HuH-7 (cell line): ENCODE measurements at places on chromosomes 7 and 10.

- DNase-seq, result no peak
Observed at GRCh38 chr10:119655566-119656001, 4.4 kb downstream of the BAG3 start.

DNA sequence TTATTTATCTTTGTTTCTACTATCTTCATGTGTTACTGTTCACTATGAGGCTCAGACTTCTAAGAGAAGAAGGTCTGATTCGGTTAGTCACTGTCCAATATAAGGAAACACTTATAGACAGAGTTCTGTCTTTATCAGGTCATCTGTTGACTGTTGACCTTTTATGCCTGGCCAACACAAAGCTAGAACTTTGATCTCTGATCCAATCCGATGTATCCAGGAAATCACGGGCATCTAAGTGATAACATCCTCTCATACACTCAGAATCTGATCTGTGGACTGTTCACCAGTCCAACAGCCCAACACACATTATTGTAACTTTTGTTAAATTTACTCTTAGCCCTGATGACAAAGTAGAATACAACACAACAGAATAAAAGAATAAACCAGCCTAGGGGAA, 114.6 kb downstream of the SRI start:
- DNase-seq, result no peak

DNA sequence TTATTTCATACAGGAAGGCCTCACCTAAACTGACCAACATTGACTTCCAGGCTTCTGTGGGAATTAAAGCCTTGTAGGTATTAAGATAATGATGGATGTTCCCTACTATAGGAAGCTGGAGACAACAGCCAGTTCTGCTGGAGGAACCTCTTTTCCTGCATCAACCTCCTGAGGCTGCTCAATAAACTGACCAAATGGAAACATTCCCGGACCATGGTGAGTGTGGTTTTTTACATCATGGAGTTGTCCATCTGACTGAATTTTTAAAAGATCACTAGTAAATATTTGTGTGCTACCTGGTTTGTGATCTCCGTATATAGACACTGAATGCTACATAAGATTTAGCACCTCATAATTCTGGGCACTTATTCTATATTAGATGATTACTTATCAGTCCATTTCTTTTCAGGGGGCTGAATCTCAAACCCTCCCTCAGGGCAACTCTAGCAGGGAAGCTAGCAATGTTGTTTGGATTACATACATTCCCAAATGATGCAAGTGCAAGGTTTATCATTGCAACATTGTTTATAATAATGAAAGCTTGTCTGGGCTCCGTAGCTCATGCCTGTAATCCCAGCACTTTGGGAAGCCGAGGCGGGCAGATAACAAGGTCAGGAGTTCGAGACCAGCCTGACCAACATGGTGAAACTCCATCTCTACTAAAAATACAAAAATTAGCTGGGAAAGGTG, 21.5 kb upstream of the SMKR1 start:
- DNase-seq, result no peak

DNA sequence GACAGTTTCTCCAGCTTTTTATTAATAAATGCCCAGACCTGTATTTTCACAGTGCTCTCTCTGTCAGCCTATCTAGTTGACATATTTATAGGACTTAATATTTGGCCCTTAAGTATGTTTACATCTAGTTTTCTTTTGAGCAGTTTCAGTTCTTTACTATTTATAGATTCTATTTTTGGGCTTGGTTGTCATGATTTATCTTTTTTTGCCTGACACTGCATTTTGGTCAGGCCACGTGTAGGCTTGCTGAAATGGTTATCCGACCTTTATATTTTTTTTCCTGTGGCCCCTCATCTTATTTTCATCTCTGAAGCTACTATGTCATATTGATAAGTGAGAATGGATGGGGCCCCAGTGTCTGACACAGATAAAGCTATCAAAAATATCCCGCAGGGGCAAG, 515.4 kb upstream of the FZD8 start:
- no peak for DNase-seq

DNA sequence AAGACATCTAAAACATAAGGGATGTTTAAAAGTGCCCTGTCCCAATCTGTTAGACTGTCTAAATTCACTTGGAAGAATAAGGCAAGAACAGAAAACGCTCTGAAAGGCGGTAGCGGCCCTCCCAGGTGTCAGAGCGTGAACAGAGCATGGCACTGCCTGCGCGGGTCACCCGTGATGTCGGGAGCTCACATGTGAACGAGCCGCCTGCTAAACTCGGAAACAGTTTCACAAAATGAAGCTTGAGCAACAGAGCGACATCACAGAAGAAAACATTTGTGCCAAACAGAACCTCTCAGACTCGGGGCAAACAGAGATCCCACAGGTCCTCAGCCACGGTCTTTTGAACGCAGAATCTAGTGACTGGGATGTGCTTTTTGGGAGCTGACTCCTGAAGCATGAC, 12.8 kb downstream of the BRI3 start:
- DNase-seq, result no peak

DNA sequence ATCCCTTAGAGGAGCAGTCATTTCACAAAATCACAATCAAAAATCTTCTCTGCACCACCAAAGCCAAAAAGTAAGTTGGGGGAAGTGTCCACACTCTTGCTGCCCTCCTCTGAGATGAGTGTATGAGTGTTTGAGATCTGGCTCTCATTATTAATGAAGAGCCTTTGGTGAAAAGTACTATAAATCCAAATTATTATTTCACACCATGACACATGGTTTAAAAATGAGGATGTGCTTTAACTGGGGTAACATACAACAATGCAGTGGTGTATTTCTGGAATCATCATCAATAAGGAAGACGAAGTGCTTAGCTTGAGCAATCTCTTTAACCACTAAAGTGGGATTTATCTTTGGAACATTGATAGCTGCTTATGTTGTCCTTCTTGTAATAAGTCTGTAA, 114.2 kb upstream of the ADAM12 start:
- DNase-seq, result no peak

GRCh38 chr10:119375574-119376272, 166.8 kb downstream of the RGS10 start:
- no peak for DNase-seq

- no peak for DNase-seq
Observed at GRCh38 chr10:92126100-92126650, 164.7 kb downstream of the CPEB3 start.

- DNase-seq, result peak; percentile 88
Observed at GRCh38 chr7:157009170-157009777, 1.2 kb downstream of the MNX1 start.

DNA sequence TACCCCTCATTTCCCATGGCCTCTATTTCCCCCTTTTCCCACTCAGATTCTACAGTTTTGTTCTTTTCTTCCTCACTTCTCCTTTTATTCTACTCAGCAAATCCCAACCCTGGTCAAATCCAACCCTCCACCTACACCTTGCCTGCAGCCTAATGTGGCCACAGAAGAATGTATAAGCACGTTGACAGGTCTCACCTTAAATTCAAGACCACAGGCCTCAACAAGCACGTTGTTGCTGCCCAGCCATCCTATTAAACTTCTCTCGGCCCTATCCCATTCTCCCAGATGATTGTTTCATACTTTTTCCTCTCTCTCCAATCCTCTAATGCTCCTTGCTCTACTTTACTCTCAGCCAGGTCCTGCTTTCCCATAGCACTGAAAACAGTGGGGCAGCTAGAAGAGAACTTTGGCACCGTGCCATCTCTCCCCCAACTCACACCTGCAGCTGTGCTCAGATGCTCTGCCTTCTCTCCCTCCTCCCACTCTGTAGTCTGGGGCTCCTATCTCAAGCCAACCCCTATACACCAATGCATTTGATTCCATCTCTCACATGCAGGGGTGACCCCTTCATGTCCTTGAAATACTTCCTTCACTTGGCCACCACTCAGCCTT, 6.8 kb upstream of the EIF3A start:
- no peak for DNase-seq
